ENCODE measurements at places on chromosomes 5 and 9. TPM values are rescaled to one million over a fixed set of nuclear protein-coding genes. Genes with fewer than 3 reads are reported as not detected.

The BHMT2 gene
- 3.7 TPM for total RNA-seq

The NUTM2G gene
- not detected for total RNA-seq

- no peak for DNase-seq
These were observed 50.5 kb downstream of the SPTLC1 start for GRCh38 chr9:92064711-92065110.

DNA sequence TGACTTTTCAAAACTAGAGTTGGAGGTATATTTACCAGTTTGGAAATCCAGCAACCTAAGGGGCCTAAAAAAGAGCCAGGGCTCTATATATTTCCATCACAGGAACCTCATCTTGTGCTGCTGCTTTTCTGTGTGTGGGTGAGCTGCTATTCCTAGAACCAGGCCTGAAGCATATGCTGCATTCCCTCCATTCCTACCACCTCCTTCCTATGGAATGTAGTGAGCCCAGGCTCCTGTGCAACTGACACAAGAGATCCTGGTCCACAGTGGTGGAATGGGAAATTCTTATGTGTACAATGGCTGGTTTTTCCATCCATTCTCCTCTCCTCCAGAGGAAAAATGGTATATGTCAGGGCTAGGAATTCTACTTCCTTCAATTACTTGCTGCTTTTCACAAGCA, 39.1 kb downstream of the SPEF2 start:
- DNase-seq, result no peak

- no peak for DNase-seq
These were observed 9.1 kb upstream of the DAB2 start for GRCh38 chr5:39433848-39434247.

DNA sequence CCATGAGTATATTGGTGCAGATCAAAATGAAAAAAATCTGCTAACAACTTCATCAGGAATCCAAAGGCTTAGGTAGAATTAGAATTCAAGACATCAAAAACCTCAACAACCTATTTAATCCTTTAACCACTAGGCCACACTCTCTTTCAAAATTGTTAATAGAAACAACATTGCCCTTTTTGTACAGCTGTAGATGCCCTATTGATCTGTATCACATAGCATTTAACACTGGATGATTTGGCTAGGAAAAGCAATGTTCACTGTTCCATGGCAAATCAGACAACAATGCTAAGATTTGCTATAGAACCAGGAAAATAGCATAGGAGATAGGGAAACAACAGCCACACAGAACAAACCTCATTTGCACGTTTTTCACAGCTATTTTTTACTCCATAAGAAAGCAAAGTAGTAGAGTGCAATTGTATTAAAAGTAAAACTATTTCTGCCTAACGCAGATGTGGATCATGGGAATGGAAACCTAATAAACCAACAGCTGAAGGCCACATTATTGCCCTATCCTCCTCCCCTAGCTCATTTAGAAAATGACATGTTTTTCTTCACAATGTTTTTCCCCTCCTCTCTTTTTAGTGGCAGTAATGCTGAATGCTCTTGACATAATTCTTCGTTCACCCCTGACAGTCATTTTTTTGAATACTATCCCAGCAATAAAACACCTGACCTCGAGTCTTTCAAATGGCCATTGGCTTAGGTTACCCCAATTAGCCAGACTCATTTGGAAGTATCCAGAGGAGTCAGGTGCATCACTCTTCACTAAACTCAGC, 373.0 kb upstream of the CCNH start:
- no peak for DNase-seq

GRCh38 chr9:127927988-127928675, 2.4 kb downstream of the PIP5KL1 start:
- no peak for DNase-seq

Measured in kidney epithelial cell (primary cell).